ENCODE measurements at places on chromosomes 2 and 18.
A peak's percentile ranks its signal among the peaks of the same experiment; 100 is the strongest.

DNA sequence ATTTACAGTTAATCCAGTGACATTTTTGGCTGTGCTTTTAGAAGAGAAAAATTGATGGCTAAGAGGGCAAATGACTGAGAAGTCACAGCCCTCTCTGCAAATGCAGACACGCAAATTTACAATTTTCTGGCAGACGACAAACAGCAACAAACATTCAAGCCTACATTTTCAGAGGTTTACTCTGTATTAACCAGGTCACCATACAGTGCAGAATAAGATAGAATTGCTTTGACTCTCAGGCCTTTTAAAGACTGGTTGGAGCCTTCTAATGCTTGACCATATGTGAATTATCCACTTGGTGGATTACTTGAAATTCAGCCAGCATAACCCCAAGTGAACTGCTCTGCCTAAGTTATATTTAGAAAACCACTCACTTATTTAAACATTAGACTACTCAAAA is 280.9 kb upstream of the STON1 start:
- DNase-seq, result no peak

DNA sequence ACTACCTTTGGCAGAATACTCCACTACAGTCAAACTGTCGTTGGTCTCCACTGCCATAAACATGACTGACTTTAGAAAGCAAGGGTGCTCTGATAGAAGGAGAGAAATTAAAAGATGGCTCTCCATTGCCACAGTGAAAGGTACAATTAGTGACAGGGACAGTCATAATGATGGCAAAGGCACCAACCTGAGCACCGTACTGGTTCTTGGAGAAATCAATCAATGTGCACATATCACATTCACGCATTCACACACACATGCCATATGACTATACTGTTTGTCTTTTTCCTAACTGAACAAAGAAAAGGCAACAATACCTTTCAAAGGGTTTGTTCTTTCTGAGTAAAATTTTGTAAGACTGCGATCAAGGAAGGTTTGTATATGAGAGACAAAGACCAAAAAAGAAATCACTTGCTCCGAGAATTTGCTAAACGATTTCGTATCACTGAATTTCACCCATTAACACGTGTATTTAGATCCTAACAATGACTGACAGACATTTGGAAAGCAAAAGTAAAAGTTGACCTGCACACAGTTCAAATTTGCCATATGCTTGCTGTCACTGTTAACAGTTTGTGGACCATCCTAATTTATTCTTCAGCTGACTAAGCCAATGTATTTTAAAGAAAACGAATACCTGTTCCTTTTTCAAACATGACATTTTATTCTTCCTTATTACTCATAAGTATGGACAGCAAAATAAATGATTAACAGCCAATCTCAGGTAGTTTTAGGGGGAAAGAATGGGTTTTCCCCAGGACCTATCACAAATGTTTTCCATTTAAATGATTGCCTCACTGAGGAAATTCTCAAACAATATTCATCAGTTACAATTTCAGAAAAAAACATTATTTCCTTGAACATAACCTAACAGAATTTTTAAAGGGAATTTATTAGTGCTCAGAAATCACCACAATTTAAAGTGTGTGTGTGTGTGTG is 644.4 kb downstream of the ZEB2 start:
- DNase-seq, result no peak

- no peak for DNase-seq
Measured at GRCh38 chr2:184452907-184453306, 145.4 kb upstream of the ZNF804A start.

DNA sequence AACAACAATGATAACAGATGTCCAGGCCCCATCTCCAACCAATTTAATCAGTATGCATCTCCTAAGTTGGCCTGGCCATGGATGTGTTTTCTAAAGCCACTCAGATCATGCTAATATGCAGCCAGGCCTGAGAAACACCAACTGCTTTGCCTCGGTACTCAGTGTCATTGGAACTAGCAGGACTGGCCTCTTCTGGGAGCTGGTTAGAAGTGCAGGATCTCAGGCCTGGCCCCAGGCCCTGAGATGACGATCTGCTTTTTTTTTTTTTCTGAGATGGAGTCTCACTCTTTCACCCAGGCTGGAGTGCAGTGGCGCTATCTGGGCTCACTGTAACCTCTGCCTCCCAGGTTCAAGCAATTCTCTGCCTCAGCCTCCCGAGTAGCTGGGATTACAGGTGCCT is 69.1 kb downstream of the IRS1 start:
- DNase-seq, result no peak

- DNase-seq, result no peak
Measured at GRCh38 chr2:190840569-190841172, 40.0 kb upstream of the GLS start.

GRCh38 chr18:6881034-6881820 is 151.7 kb downstream of the ARHGAP28 start:
- no peak for DNase-seq

DNA sequence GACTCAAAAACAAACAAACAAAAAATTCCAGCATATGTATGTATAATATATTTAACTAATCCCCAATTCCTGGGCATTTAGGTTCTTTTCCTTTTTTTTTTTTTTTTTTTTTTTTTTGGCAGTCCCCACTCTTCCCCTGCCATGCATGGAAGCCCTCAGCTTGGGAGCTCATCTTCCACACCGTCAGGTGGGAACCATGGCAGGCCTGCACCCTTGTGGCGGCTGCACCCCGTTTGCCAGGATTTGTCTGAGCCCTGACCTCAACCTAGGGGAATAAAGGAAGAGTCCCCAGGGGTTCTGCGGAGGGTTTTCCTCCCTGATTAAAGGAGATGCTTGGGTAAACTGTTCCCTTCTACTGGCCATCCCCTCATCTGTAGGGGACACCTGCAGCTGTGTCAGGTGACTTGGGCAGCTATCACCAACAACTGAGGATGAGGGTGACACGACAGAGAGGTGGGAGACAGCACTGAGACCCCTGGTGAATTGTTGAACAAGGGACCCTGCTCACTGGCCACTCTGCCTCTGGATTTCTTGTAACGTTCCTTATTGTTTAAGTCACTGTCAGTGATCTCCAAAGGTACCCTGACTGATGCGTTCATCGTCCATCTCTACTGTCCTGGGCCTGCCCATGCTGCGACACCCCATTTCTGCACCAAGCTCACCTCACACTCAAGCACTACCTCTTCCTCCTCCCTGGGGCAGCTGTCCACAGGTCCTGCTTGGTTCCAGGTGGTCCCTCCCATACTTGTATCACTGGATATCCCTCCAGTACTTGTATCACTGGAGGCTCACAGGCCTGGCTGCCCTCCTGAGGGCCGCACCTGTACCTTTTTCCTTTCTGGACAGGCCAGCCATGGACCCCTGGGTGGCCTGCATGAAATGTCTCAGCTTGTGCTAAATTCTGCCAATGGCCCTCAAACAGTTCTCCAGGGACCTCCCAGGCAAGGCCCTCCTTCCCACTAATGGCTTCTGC is 14.5 kb downstream of the TMEM185B start:
- no peak for DNase-seq

- no peak for DNase-seq
Measured at GRCh38 chr18:10122988-10123950, 209.5 kb downstream of the VAPA start.

DNA sequence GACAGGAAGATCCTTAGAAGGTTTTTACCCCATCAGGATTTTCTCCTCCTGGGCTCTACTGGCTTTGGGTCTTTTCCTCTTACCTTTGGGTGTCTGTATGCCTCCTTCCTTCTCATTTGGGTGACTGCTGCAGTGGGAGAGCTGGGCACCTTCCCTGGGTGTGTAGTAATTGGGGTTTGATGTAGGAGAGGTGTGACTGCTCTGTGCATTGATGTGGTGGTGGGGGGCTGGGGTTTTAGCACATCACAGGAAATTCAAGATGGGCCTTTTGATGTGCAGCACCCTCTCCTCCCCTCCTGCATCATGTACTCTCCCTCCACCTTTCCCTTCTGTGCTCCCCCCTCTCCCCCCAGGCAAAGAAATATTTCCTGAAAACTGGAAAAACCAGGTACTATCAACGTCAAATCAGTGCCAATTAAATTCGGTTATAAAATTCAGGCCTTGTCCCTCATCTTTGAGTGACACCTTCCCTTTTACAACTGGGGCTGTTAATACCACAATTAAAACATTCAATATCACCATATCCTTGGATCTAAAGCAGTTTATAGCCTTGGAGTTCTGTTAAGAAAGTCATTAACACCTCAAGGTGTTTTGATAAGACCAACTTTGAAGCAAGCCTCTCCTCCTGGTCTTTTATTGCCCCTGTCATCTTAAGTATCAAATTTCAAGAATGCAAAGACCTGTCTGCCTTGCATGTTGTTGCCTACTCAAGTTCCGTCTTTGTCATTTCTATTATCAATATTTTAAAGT is 23.3 kb downstream of the EDAR start:
- peak; percentile 30 for DNase-seq

- DNase-seq, result peak; percentile 51
Measured at GRCh38 chr2:460861-461260, 173.0 kb upstream of the ALKAL2 start.

- DNase-seq, result no peak
Measured at GRCh38 chr2:224077773-224078507, 38.9 kb upstream of the SERPINE2 start.

GRCh38 chr2:217409949-217410680 is 550.3 kb upstream of the TNP1 start:
- no peak for DNase-seq

- DNase-seq, result no peak
Measured at GRCh38 chr2:117968722-117969121, 45.1 kb downstream of the CCDC93 start.

GRCh38 chr2:33426666-33427231 is 49.7 kb upstream of the RASGRP3 start:
- DNase-seq, result no peak

DNA sequence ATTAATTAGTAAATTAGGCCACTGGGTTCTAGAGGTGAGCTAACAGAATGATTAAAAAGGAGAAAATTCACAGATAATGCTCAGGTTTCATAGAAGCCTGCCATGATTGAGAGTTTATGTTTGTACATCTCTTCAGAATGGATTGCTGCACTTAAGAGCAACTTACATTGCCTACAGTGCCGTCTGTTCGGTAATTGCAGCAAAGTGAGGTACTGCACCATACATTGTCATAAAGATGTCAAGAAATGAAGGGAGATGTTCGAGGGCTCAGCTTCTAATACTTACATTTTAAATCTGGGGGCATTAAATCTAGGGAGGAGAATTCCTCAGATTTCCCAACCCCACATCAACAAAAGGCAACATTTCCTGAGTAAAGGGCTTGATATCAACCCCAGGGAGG is 976.2 kb upstream of the FANCL start:
- no peak for DNase-seq

- no peak for DNase-seq
Measured at GRCh38 chr18:57584444-57584843, 2.1 kb downstream of the FECH start.

DNA sequence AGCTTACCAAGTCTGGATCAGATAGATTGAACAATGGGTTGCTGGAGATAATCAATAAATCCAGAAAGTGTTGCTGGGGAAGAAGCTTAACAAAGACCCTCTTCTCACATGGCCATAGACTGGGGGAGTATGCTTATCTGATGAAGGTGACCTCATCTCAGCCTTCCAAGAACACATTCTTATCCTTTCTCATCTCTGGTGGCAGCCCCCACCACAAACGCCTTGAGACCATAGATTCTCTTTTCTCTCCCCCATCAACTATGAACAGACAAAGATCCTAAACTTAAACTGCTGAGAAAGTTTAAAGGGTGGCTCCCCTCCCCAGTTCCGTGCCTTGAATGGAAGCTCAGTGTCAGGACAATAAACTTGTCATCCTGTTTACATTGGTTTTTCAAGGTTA is 428.7 kb upstream of the TRIB2 start:
- no peak for DNase-seq

DNA sequence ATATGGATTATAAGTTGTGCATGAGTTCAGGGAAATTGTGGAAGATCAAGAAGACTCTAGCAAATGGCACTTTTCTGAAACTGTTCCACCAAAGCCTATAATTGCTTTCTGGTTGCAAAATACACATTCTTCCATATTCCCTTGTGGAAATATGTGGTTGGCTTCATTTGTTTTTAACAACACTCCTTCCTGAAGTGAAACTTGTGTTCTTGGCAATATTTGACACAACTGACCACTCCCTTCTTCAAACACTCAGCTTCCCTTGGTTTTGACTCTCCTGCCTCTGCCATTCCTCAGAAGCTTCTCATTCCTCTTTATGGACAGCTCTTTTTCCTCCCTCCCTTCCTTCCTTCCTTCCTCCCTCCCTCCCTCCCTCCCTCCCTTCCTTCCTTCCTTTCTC is 192.3 kb downstream of the PMAIP1 start:
- no peak for DNase-seq

DNA sequence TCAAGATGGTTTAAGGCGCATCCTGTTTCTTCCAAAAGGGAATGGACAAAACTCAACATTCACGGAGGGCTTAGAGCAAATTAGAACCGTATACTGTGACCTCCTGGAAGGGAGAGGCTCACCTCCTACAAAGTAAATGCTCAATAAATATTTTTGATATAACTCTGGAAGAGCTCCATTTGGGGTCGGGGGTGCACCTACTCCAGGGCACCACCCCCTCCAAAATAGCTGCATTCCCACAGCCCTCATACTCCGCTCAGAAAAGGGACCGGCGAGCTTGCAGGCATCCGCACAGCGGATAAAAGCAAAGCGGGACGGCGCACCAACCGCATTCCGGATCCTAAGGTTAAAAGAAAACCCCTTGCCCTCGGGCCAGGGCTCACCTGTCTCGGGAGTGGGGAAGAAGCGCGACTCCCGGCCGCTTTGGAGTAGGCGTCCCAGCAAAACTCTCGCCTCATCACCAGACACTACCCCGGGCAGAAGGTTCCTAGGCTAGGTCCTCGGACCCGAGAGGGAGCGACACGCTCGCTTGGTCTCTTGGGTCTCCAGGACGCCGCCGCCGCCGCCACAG is 378 bp downstream of the WDPCP start:
- DNase-seq, result no peak

- no peak for DNase-seq
Measured at GRCh38 chr2:146927080-146927711, 917.6 kb upstream of the ACVR2A start.

DNA sequence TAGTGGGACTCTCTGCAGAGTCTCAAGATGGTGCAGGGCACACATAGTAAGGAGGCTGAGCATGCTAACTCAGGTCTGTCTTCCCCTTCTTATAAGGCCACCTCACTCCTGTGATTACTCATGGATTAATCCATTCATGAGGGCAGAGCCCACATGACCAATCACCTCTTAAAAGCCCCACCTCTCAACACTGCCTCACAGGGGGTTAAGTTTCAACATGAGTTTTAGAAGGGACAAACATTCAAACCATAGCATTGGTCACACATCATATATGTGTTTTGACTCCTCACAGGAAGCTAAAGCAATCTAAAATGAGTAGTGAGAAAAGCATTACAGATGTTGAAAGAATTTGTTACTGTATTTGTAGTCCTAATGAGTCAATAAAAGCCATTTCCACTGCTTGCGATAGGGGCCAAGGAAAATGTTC is 57.5 kb downstream of the DTNA start:
- no peak for DNase-seq

Measured in CD4-positive, alpha-beta T cell treated with Interleukin-15 for 4 hours (primary cell).